ENCODE measurements at places on chromosomes 1 and 21.

- no peak for DNase-seq
Measured at GRCh38 chr1:55257958-55258357, 42.8 kb upstream of the USP24 start.

DNA sequence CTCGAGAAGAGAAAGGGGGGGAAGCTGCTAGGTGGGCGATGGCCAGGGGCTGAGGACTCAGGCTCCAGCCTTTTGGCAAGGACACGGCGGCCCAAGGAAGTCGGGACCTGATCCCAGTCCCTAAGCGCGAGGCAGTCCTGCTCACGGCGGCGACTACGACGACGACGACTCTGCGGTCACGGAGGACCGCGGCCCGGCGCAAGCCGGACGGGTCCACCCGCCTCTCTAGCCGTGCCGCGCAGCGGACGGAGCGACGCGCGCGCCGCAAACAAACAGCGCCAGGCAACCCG lies 401 bp downstream of the WNT9A start:
- DNase-seq, result no peak

- DNase-seq, result no peak
Measured at GRCh38 chr1:231215681-231216385, 25.2 kb upstream of the GNPAT start.

DNA sequence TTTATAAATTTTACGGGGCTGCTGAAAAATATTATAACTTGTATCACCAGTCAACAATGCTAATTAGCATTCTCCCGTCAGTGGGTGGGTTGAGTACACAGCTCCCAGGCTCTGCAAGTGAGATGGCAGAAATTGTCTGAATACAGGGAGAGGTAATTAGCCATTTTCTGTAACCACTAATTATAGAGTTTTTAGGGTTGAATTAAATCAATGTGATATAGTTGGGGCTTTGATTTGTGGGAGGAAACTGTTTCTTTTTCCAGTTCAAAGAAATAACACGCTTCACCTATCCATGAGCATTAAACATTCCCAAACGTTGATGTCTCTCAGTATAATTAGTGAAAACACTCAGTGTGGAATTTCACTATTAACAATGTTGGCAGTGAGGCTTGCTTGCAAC lies 1.5 kb downstream of the VANGL1 start:
- DNase-seq, result no peak

DNA sequence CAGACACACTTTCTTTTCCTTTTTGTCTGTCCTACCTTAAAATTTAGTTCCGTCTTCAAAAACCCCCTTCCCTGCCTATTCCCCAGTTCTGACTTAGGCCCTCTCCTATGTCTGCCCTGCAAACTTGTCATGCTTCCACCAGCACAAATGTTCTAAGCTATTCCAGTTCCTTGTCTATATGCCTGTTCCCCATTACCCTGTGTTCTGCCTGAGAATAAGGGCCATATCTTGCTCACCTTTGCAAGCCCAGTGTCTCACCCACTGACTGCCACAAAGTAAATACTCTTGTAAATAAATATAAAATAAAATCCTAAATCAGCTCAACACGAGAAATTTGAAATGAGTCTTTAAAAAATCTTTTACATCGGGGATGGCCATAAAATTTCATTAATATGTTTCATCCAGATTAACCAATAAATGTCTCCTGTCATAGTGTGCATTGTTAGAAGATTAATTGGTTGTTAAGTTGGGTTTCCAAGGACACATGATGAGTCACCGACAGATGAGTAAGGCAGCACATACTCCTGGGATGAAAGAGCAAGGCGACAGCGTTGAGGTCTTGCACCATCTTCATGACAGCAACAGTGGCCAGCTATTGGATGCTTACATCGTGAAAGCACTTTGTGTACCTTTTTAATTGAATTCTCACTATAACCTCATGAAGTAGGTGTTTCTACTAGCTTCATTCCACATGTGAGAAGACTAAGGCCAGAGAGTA lies 92.6 kb upstream of the NGF start:
- no peak for DNase-seq

GRCh38 chr21:45178070-45178608 lies 103.8 kb downstream of the ADARB1 start:
- no peak for DNase-seq

DNA sequence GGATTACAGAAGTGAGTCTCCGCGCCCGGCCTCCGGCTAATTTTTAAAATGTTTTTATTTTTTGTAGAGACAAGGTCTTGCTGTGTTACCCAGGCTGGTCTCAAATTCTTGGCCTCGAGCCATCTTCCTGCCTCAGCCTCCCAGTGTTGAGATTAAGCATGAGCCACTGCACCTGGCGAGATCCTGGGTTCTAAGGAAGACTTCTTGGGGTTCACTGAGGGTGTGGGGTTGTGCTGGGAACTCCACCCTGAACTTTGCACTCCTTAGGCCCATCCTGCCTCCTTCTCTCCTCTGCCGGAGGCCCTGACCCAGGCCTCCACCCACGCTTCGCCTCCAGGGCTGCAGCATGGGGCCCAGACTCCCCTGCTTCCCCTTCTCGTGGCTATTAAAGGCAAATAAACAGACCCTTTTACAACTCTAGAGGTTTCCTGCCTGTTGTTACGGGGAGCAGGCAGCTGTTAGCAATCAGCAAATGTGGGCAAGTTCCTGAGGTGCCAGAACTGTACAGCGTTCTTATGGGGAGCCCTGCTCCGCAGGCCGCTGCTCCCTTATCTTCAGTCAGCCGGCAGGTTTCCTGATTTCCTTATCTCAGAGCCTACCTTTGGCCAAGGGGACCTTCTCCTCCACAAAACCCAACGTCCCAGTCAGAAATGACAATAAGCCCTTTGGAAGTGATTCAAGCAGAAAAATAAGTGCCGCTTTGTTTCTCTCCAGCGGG lies 41.0 kb upstream of the LIN9 start:
- no peak for DNase-seq

DNA sequence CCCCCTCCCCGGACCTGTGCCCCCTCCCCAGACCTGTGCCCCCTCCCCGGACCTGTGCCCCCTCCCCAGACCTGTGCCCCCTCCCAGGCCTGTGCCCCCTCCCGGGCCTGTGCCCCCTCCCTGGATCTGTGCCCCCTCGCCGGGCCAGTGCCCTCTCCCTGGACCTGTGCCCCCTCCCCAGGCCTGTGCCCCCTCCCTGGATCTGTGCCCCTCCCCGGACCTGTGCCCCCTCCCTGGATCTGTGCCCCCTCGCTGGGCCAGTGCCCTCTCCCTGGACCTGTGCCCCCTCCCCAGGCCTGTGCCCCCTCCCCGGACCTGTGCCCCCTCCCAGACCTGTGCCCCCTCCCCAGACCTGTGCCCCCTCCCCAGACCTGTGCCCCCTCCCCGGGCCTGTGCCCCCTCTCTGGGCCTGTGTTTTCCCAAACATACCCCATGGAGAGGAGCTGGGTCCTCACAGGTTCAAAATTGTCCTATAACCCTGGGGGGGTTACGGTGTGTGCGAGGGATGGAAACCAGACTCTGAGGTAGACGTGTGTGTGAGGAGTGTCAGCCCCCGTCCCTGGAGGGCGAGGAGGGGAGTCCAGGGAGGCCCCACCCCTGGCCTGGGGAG lies 47.6 kb upstream of the POFUT2 start:
- DNase-seq, result no peak

DNA sequence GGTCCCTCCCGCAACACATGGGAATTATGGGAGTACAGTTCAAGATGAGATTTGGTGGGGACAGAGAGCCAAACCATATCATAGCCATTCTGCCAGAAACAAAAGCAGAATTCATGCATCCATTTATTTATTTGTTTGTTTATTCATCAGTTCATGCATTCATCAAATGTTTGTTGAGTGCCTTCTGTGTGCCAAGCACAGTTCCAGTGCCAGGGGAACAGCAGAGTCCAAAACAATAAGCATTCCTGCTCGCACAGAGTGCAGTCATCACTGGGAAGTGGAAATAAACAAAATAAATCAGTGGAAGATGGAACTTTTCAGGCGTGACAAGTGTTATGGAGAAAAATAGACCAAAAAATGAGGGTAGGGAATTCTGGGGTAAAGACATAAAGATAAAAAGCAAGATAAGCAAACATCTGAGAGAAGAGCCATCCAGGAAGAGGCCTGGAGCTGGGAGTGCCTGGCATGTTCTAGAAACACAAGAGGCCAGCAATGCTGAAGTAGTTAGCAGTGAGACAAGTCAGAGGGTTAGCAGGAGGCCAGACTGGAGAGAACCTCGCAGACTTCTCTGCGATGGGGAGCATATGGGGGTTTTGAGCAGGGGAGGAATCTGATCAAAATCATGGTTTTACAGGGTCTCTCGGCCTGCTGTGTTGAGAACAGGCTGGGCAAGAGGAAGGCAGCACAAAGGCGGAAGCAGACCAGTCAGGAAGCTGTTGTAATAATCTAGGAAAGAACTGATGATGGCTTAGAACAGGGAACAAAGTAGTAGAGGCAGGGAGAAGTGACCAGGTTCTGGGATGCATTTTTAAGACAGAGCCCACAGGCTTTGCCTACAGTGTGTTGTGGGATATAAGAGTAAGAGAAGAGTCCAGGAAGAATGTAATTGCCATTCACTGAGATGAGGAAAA lies 113.2 kb downstream of the GLUL start:
- no peak for DNase-seq

- DNase-seq, result no peak
Measured at GRCh38 chr1:85311818-85312217, 35.4 kb upstream of the BCL10 start.

DNA sequence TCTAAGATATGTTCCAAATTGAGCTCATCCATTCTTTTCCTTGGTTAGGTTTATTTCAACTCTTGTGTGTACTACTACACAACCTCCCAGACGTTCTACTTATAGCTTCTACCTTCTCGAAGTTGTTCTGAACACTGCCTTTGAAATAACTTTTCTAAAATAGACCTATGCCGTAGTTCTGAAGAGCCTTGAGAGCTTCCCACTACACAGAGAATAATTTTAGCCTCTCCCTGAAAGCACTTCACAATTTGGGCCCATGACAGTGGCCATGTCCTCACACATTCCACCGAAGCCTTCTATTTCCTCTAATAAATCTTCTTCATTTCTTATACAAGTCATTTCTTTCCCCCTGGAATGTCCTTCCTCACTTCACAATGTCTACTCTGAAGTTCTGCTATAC lies 62.2 kb downstream of the CRB1 start:
- DNase-seq, result no peak

GRCh38 chr1:153792631-153793041 lies 17.4 kb downstream of the SLC27A3 start:
- DNase-seq, result no peak

GRCh38 chr1:156399355-156400125 lies 30.5 kb downstream of the RHBG start:
- DNase-seq, result no peak

GRCh38 chr1:8047112-8047511 lies 21.0 kb upstream of the ERRFI1 start:
- DNase-seq, result no peak

DNA sequence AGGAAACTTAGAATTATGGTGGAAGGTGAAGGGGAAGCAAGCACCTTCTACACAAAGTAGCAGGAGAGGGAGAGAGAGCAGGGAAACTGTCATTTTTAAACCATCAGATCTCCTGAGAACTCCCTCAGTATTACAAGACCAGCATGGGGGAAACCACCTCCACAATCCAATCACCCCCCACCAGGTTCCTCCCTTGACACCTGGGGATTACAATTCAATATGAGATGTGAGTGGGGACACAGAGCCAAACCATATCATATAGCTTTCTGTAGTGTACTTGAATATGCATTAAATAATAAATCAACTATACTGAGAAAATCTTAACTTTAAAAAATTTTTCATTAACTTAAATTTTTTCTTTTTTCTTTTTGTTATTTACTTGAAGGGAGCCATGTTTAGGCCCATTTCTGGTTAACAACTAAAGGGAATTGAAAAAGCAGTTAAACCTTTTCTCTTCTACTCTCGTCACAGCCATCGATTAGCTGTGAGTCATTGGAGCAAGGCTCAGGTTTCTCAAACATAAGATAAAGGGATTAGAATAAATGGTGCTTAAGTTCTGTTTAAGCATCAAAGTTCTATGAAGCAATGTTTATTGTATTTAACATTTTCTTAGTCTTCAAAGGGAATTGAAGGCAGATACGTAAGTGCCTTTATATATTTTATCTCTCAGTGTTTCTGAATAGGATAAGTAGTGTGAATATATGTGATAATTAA lies 72.2 kb upstream of the DPT start:
- peak; percentile 19 for DNase-seq

DNA sequence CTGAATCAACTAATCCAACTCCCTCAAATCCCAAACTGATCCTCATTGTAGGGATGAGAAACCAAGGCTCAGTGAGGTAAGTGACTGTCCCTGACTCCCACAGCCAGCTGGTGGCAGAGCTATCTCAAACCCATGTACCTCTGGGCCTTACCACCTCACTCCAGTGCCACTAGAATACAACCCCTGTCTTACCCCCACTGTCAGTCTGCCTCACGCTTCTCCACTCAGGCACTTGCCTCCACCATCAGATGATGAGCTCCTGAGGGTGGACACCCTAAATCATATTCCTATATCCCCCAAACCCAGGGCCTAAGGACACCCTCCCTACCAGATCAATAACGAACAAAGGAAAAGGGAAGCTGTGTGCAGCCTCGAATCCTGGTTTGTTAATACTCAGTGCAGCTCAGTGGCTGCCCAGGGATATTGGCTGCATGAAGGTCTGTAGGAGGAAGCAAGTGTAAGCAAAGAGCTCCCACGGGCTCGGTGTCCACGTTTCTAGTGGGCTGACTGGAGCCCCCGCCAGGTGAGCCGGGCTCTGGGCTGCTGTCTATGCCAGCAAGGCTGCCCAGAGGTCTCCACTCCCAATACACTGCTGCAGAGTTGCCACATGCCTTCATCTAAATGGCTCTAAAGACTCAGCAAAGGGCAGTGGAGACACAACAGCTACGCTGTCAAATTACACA lies 533.4 kb downstream of the MATN1 start:
- DNase-seq, result no peak

GRCh38 chr21:40177979-40178378 lies 310.7 kb downstream of the PCP4 start:
- DNase-seq, result peak; percentile 41

- DNase-seq, result no peak
Measured at GRCh38 chr1:98949621-98950020, 55.0 kb downstream of the PLPPR5 start.

DNA sequence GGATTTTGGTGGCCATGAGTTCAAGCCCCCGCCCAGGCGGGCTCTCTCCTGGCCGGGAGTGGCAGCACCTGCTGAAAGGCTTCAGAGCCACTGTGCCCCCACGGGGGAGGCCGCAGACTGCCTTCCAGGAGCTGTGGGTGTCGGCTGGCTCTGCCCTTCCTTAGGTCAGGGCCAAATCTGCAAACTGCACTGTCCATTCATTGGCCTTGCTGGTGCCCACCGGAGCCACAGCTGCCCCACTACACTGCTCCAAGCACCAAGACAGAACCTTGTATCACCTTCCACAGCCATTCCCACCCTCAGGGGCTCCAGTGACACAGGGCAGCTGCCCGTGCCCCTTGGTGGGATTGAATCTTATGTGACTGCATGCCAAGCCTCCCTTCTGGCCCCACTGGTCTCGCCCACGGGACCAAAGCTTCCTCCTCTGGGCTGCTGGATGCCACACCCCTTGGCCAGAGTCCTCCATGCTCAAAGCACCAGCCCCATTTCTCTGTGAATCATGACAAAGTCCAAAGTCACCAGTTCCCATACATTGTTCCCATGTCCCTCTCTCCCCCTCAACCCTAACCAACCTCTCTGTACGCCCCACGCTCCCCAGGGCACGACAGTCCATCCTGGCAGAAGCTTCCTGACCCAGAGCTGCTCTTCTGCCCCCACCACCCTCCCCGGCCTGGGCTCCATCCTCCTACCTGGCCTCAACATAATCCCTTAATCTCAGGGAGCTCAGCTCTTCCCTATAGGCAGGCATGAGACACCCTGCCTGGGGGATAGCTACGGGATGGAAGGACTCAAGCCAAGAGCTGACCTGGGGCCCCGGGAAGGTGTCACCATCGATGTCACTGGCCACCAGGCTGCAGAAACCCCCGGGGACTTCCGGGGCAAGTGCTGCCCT lies 20.9 kb upstream of the GPR153 start:
- no peak for DNase-seq

- no peak for DNase-seq
Measured at GRCh38 chr1:65791396-65791795, 1.3 kb upstream of the PDE4B start.
